Right lung (tissue), 10 donors: ENCODE measurements at places on chromosomes 4 and X. TPM values are rescaled to one million over a fixed set of nuclear protein-coding genes. Genes with fewer than 3 reads are reported as not detected.

DNA sequence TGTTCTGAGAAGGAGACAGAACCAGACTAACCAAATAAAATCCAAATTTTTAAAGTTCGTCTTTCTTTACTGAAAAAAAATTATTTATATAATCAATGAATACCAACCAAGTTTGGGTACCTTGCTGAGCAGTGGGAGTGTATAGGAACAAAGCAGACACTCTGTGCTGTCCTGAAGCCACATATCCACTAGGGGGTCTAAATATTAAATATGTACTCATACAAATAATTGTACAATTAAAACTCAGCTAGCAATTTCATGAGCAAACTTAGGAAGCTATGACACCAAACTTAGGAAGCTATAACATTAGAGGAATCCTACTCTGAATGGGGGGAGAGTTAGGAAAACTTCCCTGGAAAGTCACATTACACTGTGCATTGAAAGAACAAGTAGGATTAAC, 582.0 kb upstream of the EPHA5 start:
- DNase-seq: no peak

GRCh38 chr4:13267091-13267490, 217.0 kb downstream of the RAB28 start:
- no peak for DNase-seq

- DNase-seq: no peak
Observed at GRCh38 chrX:13253223-13253622, 66.6 kb downstream of the ATXN3L start.

DNA sequence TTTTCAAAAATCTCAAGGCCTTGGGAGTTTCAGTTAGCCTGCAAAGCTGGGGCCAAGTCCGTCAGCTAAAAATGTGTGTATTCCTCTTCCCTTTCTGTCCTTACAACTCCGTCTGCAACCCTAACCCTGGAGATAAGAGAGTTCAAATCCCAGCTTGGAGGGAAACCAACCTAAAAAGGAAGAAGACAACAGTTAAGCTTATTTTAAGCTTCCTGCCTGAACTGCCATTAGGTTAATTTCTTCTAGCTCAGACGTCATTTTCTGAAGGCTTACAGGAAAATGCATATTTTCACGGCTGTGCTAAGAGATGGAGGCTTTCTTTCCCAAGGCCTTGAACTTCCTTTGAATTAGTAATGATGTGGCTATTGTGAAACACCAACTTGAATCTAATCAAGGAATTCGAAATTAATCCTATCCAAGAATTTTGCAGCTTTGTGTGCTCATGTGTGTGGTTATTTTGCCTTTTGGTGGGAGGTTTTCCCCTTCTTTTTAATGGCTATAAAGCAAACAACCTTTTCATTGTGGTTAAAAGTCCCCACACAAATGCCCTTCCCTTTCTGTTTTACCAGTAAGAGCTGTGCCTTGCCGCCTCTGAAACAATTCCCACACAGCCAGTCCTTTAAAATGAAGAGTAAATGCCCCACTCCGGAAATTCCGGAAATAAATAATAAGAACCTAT, 103.5 kb downstream of the IRF2 start:
- no peak for DNase-seq

GRCh38 chrX:114165537-114165936, 418.3 kb upstream of the HTR2C start:
- no peak for DNase-seq

DNA sequence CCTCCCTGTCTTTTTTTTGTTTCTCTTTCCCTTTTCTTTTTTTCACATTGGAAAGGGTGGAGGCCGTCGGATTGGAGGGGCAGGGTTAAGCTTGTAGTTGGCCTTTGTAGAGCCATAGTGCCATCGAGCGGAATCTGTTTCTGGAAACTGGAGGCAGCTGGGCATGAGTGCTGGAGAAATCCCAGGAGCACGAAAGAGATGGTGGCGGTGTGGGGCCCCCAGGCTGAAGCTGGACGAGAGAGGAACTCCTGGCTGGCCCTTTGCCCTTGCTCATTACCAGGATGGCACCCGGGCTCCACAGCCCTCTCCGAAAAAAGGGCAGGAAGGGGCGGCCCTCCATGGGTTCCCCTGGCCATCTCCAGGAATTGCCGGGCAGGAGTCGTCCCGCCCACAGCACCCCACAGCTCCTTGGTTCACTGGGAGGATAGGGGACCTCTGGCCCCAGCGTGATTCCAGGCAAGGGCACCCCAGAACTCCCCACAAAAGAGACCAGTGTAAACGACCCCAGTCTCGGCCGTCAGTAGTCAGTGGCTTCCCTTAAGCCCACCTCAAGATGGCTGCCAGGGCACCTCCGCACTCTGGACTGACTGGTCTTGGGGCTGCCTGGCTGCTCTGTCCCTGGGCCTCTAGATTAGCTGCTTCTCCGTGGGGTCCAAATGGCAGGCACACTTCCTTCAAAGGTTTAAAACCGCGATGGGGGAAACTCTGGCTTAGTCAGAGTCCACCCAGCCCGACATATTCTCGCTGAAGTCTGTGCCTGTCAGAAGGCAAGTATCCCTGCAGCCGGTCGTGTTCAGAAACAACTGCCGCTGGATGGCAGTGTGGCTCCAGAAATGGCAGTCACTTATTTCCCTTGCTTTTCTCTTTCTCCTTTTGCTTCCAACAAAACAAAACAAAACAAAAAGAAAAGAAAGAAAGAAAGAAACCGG, 74.1 kb downstream of the NBDY start:
- peak; percentile 83 for DNase-seq

- no peak for DNase-seq
Observed at GRCh38 chr4:19214591-19215186, 1037.0 kb upstream of the SLIT2 start.

GRCh38 chrX:39730662-39731329, 367.0 kb downstream of the BCOR start:
- DNase-seq: no peak

DNA sequence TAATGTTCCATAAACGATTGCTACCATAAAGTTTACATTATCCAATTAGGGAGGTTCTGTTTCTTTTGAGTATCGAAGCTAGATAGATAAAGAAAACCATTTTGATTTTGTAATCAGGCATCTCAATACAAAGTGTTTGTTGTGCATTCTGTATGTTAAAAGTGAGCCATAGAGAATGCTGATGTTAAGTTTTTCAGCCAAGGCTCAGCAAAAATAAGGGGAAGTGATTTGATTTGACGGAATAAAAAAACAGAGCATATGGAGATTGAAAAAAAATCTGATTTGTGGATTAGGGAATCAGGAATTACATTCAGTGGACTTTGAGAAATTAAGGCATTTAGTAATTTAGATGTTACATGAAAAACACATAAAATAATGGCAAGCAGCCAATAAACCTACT, 314.8 kb downstream of the PPP3CA start:
- DNase-seq: no peak

GRCh38 chr4:74365761-74366160, 816 bp downstream of the EREG start:
- peak; percentile 9 for DNase-seq

DNA sequence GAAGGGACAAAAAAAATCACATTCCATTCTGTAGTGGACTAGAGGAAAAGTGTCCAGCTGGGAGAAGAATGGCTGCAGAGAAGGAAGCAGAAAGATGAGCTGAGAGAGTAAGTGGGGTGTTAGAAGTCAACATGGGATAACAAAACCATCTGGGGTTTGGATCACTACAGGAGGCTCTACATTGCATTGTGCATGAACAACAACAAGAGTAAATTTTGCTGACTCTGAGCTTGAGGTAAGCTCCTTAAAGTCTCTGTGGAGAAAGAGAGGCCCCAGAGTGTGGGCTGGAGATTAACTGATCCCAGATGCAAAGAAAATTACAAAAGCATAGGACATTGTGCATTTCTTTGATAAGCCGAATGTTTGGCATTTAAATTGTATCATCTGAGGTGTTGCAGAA, 128.9 kb downstream of the UGT8 start:
- DNase-seq: peak; percentile 49

DNA sequence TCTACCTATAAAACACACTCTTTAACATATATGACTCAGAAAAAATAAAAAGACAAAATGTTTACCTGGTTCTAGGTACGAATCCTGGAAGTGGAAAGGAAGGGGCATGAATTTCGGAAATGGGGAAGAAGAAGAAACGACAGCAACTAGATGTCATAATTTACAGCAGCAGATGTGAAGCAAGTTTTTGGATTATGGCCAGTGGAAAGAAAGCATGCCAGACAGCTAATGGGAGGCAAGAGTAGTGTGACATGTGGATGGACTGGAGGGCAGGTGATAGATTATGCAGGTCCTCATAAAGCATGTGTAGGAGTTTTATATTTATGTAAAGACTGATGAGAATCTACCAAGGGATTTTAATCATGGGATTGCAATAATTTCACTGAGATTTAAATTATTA, 279.0 kb upstream of the TACR3 start:
- no peak for DNase-seq

DNA sequence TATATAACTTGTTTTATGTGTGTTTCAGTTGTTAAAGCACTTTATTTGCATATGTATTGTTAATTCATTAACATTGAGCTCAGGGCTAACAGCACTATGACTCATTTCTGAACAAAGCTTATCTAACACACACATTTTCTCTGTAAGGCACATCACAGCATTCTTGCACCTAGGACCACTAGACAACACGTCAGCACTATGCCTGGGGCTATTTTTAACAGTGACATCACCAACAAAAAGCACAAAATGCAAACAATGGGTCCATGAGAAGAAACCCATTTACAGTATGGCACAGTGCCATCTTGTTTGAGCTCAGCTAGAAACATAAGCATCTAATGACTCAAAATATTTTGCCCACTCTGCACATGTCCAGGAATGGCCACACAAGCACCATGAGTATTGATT, 124.4 kb downstream of the RELL1 start:
- no peak for DNase-seq

DNA sequence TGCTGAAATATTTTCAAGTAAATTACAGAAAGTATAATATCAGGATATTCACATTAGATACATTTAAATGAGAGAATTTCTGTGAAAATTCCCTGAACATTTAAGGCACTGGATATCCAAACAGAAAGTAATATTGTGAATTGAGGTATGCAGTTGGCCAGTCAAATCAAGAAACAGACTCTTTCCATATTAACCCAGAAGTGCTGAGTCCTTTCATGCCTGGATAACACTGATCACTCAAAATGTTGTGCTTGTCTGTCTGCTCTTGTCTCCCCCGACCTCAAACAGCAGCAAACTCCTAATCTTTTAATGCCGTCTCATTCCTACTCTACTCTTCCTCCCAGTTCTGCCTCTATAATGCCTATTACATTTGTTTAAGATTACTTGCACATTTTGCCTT, 51.2 kb downstream of the TBC1D9 start:
- no peak for DNase-seq

GRCh38 chrX:11040996-11041395, 70.1 kb upstream of the HCCS start:
- no peak for DNase-seq

DNA sequence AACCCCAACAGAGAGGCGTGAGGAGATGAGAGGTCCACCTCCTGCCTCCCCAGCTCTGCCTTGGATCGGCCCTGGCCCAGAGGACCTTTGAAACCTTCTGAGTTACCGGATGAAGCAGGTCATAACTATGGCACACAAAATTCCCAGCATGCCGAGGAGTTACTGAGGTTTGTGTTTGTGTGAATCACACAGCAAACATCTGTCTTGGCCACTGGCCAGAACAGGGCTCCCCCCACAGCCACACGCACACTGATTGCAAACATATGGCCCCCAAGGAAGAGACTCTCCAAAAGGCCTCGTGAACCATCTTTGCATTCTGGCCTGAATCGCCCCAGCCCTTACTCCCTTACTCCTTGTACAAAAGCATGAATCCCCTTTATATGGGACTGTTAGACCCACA, 18.9 kb downstream of the RPS4X start:
- no peak for DNase-seq

DNA sequence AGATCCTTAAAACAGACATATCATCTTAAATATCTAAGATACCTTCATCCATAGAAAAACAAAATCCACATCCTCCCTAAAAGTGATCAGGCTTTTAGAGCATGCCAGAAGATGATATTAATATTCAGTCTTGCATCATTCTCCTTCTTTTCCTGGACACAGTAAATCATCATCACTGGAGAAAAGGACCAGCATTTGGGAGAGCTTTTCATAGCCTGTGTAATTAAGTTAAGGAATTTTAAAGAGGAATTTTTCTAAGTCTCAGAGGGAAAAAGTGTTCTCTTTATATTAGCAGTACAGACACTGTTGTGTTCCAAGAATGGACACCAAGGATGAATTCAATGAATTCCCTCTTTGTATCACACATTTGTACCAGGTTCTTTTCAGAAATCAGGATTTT, 696 bp downstream of the SCRG1 start:
- DNase-seq: no peak

GRCh38 chrX:80246271-80246670, 174.0 kb upstream of the TENT5D start:
- no peak for DNase-seq

- no peak for DNase-seq
Observed at GRCh38 chr4:124938836-124939235, 226.3 kb upstream of the ANKRD50 start.

DNA sequence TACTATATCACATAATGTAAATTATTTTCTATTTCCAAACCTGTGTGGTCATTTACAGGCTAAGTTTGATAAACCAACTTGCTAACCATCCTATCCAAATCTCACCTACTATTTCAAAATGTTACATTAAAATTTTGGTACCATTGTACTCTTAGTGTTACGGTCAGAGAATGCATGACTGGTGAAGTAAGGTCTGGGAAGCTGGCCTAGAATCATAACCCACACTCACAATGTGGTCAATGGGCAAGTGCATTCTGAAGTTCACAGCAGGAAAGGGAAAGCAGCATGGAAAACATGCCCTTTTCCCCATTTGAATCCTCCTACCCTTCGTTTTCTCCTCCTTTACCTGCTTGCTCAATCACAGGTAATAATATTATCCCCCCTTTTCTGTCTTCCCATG, 54.4 kb downstream of the PPP3CA start:
- DNase-seq: no peak

- DNase-seq: no peak
Observed at GRCh38 chr4:21792736-21793135, 155.8 kb downstream of the KCNIP4 start.

DNA sequence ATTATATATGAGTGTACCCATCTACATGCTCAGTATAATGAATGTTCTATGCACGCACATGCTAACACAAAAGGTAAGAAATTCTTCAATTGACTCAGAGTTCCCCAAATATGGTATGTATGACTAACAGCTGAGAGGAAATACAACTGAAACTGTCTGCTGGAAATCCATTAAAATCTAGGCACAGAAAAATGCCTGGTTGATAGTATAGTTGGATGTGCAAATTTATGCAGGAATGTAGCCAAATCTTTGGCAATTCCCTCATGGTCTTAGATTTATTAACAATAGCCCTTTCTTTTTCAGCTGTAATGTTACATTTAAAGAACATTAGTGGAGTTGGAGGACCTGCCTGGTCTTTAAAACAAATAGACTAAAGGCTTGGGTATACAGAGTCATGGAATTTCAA, 5.5 kb downstream of the CAMK2D start:
- DNase-seq: peak; percentile 16

The SOD3 gene
- polyA plus RNA-seq: 11.7 TPM

The PPA2 gene
- 82.2 TPM for polyA plus RNA-seq

The TMPRSS11F gene
- polyA plus RNA-seq: not detected

The RAI2 gene
- polyA plus RNA-seq: 14.2 TPM

The EFHC2 gene
- 4.0 TPM for polyA plus RNA-seq

The F8 gene
- polyA plus RNA-seq: 4.3 TPM

The SPP1 gene
- polyA plus RNA-seq: 249 TPM

The PRAF2 gene
- 28.8 TPM for polyA plus RNA-seq

The OTUD6A gene
- polyA plus RNA-seq: not detected

The SAGE1 gene
- not detected for polyA plus RNA-seq
